ENCODE measurements at places on chromosomes 2 and 18.

- no peak for DNase-seq
Observed at GRCh38 chr2:227339098-227339599, 14.1 kb downstream of the MFF start.

GRCh38 chr2:152617456-152618192 lies 99.6 kb downstream of the PRPF40A start:
- DNase-seq, result no peak

DNA sequence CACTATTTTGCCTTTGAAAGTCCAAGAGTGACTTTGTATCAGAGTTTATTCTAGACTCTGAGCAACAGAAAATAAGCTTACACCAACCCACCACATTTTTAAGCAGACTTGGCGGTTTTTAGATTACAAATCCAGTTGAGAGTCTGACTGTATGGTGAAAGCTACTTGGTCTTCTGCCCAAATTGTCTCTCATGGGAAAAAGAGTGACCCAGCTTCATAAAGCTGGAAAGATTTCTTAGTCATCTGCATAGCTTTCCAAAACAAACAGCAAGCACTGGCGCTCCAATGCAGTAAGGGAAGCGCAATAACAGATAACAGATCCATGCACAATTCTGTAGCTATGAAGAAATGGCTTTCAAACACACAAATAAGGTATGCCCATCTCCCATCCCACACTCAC lies 7.1 kb downstream of the DSG1 start:
- no peak for DNase-seq

DNA sequence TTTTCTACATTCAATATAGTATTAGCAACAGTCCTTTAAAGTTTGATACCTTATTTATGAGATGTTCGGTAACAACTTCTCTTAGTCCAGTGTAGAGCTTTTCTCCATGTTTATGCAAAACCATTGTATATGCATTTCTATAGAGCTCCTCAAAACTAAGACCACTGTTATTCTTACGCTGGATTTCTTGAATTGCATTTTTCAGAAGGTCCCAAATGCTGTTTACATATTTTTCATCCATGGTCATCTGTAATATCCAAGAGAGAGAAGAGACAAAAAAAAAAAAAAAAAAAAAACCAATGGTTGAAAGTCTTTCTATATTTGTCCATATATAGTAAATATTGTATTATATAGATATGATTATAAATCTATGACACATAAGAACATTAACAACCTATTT lies 27.6 kb downstream of the CUL3 start:
- no peak for DNase-seq

DNA sequence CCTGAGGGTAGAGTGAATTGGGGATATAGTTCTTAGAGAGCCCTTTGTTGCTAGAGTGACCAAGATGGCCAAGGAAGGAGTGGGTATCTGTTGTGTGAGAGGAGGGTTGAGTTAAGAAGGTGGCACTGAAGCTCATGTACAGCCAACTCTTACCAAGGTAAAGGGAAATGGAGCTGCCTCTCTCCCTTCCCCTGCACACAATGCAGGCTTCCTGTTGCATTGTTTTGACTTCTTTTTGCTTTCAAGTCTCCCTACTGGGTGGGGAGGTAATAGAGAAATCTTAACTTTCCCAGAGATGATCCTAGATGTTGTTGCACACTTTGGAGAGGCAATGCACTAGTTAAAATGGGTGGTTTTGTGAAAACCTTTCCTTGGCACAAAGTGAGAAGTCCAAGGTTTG lies 23.8 kb downstream of the HOXD1 start:
- no peak for DNase-seq

DNA sequence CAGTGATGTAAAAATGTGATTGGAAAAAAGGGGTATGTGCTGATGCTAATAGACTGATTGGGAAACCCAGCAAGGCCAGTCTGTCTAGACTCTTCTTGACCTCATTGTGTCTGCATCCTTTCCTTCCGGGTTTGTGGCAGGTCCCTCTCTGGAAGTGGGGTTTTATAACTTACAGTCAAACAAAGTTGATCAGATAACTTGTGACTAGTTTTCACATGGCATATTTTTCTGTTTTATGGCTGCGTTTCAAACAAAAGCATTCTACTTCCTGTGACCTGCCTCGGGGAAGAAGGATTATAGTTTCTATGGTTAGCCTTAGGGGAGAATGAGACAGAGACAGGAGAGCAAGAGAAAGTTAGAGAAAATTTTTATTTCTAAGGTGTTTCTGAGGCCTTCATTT lies 188.7 kb upstream of the HNMT start:
- no peak for DNase-seq

GRCh38 chr2:152585830-152586484 lies 131.3 kb downstream of the PRPF40A start:
- no peak for DNase-seq

- DNase-seq, result no peak
Observed at GRCh38 chr2:186690786-186691185, 3.1 kb upstream of the FAM171B start.

DNA sequence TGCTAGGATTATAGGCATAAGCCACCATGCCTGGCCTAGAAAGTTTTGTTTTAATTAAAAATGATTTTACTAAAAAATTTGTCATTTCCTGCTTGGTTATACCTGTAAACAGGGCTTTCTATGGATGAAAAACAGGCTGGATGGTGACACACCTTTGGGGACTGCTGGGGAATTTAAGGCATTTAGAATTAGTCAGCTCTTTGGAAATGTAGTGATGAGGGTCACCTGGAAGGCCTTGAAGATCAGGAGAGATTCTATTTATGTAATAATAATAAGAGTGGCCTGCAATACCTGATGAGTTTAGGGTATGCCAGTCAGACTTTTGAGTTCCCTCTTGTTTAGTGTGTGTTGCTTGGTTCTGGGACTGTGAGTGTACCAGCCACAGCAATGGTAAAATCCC lies 51.1 kb downstream of the RALBP1 start:
- DNase-seq, result no peak

- DNase-seq, result no peak
Observed at GRCh38 chr18:59696311-59697235, 650 bp downstream of the CCBE1 start.

- no peak for DNase-seq
Observed at GRCh38 chr18:71541643-71542042, 1002.5 kb downstream of the CBLN2 start.

GRCh38 chr2:164661349-164661748 lies 40.1 kb upstream of the GRB14 start:
- DNase-seq, result peak; percentile 7

DNA sequence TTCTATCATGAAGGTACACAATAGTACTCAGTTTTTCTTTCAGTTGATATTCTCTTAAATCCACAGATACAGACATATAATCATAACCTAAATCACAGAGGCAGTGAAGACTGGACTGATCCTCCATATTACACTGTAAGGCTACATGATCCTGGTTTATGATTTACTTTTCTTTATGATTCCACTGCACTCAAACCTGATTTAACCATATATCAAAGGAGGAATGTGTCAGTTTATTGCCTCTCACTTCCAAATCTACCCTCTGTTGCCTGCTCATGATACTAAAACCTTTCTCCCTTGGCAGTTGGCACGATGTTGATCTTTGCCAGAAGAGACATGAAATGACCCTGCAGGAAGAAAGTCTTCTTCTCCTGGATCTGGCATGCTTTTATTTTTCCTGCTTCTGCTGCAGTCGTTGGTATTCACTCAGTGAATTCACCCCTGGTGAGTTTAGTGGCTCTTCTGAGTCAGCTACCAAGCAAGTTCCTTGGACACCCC lies 426.4 kb downstream of the MBD2 start:
- DNase-seq, result no peak

- DNase-seq, result no peak
Observed at GRCh38 chr18:50453014-50453680, 78.3 kb downstream of the SKA1 start.

DNA sequence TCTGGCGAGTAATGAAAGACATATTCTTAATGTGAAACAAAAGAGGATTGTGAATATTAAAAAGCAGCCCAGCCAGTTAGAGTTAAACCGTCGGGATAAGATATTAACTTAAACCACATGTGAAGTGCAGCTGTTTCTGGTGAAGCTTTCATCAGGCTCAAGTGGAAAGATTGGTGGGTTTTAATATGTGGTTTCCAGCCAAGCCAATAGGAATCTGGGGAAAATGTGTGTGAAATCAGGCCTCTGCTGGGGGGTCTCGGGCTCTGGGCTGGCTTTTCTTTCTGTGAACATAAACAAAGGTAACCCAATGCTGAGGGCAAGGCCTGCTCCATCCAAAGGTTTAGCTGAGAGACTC lies 279.6 kb downstream of the SLC4A3 start:
- DNase-seq, result no peak

DNA sequence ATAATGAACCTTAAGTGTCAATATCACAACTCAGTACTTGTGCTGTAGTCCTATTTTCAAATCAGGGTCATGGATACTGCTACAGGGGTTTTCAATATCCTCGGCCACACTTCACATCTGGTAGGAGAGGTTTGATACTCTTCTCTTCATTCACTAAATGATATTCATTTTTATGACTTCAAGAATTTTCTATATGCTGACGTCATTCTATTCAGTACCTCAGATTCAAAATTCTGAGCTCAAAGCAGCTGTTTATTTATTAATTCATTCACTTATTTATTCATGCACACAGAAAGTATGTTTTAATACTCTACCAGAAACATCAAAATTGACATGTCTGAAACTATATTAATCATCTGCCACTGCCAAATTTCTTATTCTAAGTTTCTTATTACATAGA lies 866.9 kb upstream of the LRRTM1 start:
- no peak for DNase-seq

GRCh38 chr2:48749291-48750127 lies 6.0 kb downstream of the LHCGR start:
- DNase-seq, result no peak

- no peak for DNase-seq
Observed at GRCh38 chr18:69401226-69401971, 711 bp downstream of the DOK6 start.

DNA sequence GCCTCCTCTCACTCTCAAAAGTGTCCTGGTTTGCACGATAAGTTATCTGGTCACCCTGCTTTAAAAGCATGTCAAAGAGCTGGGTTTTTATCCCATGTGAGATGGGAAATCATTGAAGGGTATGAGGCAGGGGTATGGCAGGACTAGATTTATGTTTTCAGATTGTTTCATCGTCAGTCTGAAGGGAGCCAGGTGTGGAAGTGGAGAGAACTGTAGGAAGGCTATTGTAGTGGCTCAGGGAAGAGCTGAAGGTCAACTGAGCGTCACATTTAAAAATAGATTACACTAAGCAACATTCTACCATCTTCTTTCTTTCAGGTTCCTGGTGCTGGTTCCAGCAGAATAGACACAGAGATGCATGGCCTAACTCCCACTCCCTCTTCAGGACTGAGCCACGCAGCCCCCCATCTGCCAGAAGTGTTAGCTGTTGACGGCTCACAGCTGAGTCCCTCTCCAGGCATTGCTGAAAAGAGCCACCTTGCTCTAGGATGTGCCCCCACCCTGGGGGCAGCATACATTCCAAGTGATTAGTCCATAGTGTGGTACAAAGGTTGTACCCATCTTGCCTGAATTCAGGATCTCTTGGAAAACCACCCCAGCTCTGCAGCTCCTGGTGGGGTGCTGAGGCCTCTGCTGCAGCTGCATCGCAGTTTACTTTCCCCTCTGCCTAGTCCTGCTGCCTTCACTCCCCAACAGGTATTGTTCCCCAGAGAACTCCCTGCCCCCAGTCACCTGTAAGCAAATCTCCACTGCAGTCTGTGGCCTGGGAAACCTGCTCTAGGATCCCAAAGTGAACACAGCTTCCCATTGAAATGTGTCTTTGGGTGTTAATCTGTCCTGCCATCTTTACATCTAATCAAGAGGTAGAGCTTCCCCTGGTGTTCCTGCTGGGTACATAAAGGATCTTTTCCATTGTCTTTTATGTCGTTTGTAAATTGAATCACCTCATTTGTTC lies 79.5 kb upstream of the KLF7 start:
- no peak for DNase-seq
